NCI-H2081 treated with DMSO at 0.1 percent for 48 hours (cell line): ENCODE measurements at places on chromosomes 1 and 21.

DNA sequence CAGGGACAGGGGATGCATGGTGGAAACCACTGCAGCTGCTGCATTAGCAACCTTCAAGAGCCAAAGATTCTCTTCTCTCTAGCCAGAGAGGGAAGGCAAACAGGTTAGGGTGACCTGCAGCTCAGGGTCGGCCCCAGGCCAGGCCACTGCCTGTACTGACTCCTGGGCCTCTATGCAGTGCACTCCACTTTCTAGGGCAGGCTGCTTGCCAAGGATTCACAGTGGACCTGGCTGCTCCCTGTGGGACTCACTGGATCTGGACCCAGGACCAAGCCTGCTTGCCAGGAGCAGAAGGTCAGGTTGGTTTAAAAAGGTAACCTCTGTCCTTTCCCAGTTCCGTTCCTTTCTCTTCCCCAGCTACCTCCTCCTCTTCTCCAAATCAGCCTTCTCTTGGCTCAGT is 52.4 kb downstream of the HIVEP3 start:
- no peak for DNase-seq

DNA sequence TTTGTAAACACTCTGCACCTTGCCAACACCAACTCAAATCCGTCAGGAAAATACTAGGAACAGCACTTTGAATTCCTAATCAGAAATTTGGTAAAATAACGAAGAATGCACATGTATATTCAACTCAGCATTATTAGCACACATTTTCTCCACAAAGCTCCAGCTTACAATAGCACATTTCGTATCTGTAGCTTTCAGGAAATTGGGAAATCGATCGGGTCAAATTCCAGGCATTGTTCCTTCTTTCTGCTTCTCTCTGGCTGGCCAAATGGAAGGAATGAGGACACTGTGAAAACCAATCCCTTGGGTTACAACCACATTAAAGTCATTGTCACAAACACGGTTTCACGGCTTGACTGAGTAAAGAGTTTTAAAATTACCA is 58.6 kb downstream of the NPHP4 start:
- no peak for DNase-seq

- DNase-seq, result no peak
These were observed 11.5 kb upstream of the KCNAB2 start for GRCh38 chr1:6033986-6034749.

GRCh38 chr1:208101661-208102431 is 142.3 kb downstream of the PLXNA2 start:
- DNase-seq, result peak; percentile 77
